LHCN-M2 (cell line): ENCODE measurements at places on chromosomes 5 and 9. TPM values are rescaled to one million over a fixed set of nuclear protein-coding genes. Genes with fewer than 3 reads are reported as not detected.

FOXD4 gene
- 0.06 and 0.52 TPM in 2 replicates for total RNA-seq

UIMC1 gene
- total RNA-seq, result 22.2 and 24.6 TPM in 2 replicates

ERAP2 gene
- 19.3 and 26.9 TPM in 2 replicates for total RNA-seq

PDE8B gene
- total RNA-seq, result 0.11 TPM in 1 of 2 replicates, not detected in the other

CNTNAP3 gene
- 0.69 and 0.71 TPM in 2 replicates for total RNA-seq

FOXD4L3 gene
- not detected in 2 replicates for total RNA-seq

FRMPD1 gene
- 0.38 and 1.1 TPM in 2 replicates for total RNA-seq

ANKH gene
- total RNA-seq, result 18.5 and 27.3 TPM in 2 replicates

PCDHGA3 gene
- total RNA-seq, result 0.57 TPM in 1 of 2 replicates, not detected in the other

PALM2AKAP2 gene
- total RNA-seq, result 15.8 and 16.5 TPM in 2 replicates

SPINK13 gene
- total RNA-seq, result not detected in 2 replicates

GTF3C5 gene
- 74.0 and 75.7 TPM in 2 replicates for total RNA-seq

OSTF1 gene
- total RNA-seq, result 36.0 and 36.2 TPM in 2 replicates

CARTPT gene
- total RNA-seq, result not detected in 2 replicates
